ENCODE measurements at places on chromosomes 7 and 10.
A peak's percentile ranks its signal among the peaks of the same experiment; 100 is the strongest.

GRCh38 chr7:64654796-64655548 lies 11.0 kb upstream of the ZNF107 start:
- no peak for DNase-seq

DNA sequence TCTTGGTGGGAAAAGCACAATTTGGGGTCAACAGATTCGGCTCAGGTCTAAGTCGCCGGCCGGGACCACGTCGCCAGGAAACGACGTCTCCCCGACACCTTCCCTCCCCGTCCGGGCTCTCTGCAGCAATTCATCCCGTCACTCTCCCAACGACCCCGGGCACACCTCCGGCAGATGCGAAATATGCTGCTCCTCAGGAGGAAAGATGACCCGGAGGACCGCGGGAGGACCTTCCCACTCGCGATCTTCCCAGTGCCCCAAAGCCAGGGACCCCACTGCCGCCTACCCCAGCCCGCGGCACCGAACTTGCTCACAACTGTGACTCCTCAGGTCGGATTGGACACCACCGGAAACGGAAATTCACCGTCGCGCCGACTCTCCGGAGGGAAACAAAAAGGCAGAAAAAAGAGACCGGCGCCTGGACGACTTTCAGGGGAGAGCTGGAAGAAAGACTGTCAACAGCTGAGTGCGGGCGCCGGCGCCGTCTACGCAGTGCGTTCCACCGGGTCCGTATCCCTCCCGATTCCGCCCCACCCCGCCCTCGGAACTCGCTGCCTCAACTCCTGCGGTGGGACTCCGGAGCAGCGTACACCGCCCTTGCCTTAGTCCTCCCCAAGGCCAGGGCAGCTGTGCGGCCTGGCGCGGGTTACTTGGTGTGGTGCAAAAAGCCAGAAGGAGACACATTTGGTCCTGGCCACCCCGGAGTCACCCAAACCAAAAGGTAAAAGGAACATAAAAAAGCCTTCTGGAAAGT lies 13.8 kb upstream of the SEC24C start:
- peak; percentile 89 for DNase-seq

- DNase-seq: no peak
These were observed 426.9 kb downstream of the CCSER2 start for GRCh38 chr10:84755311-84755710.

GRCh38 chr7:129401967-129402860 lies 32.0 kb upstream of the STRIP2 start:
- no peak for DNase-seq

DNA sequence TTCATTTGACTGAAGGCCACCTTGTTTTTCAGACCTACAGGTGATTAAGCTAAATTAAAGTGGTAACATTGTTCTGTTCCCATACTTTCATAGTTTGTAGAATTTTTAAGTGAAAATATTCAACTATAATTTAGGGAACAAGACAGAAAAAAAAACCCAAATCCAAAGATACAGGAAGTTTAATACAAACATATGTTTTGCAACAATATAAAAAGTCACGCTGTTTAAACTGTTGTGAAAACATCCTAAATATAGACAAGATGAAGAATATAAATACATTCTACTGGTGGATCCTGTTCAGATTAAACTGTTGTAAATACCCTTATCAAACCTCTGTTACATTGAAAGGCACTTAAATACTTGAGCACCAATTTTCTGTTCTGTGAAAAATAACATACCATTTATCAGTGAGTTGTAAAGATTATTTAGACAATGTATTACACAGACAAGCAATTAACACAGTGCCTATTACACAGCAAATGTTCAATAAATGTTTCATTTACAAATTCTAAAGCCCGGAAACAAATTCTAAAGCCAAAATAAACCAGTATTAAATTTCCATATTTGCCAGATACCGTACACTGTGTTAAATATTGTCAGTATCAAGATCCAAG lies 14.2 kb downstream of the ASZ1 start:
- no peak for DNase-seq

- DNase-seq: no peak
These were observed 91.8 kb downstream of the BAMBI start for GRCh38 chr10:28769091-28769604.

- DNase-seq: no peak
These were observed 185.3 kb downstream of the DIP2C start for GRCh38 chr10:504121-504611.

- no peak for DNase-seq
These were observed 8.4 kb downstream of the TLX1 start for GRCh38 chr10:101139421-101139911.

- no peak for DNase-seq
These were observed 119.3 kb downstream of the NRP1 start for GRCh38 chr10:33215154-33215553.

DNA sequence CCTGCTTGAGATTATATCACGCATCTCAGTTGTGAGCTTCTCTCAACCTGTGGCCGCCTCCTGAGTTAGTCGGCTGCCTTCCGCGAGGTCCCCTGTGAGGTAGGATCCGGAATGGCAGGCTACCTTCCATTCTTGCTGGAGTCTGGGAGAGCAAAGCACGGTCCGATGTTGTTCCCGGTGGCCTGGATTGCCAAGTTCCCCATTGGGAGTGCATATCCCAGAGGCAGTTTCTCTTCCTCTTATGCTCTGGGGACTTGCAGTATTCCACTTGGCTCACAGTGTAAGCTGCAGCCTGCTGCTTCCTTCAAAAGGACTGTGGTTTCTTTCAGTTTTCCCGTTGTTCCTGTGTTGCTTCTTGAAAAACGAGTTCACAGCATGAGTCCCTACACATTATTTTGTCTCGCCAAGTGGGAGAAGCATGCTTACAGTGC lies 225.4 kb upstream of the ZWINT start:
- DNase-seq: no peak

DNA sequence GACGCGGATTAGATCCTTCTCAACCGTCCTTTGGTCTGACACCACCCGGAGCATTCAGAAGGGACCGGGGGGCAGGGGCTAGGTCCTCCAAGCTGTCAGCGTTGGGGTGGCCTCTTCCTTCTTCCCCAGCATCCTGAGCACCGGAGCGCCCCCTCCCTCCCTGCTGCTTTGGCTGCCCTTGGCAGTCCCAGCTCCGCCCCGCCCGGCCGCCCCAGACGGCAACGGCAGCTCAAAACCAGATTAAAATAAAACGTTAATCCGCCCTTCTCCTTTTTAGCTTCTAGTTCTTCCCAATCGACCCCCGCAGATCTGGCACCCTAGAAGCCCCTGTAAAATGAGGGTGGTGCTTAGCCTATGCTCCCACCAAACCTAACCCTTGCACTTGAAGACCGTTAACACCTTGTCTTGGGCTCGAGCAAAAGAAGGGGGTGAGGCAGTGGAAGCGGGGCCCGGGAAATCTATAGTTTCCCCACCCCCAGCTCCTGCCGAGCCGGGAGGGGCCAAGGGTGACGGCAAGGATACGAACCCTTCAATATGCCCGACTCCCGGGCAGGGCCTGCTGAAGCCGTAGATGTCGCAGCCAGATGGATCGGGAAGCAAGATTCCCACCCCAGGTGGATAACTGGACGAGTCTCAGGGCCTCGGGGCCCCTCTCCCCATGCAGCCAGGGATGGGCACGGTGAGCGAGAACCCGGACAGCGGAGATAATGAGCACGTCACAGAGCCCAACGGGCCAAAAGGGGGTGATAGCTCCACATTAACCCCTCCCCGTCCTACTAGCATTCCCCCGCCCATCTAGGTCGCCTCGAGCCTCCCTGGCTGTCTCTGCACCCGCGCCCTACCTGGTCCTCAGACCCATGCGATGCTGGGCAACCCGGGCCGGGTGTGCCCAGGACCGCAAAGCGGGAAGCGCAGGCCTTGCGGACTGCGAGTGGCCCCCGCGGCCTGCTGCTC lies 169.7 kb downstream of the NRF1 start:
- peak; percentile 16 for DNase-seq

DNA sequence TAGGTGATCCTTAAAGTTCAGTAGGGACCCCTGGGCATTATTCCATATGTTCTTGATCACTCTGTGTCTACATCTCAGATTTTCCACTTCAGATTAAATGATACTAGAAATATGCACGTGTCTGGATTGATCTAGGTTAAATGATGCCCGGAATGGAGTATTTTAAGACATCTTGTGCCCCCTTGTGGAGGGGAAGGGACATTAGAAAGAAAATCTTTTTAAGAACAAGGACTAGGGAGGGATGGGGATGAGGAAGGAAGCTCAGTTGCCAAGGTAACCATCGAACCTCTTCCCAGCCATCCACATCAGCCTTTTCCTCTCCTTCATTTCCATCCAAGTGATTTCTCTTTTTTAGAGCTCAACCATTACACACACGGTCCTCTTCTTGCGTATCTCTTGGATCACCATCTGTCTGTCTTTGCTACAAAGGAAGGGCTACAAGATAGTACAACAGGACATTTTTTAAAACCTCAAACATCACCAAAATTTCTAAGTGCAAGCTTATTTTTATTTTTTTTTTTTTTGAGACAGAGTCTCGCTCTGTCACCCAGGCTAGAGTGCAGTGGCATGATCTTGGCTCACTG lies 40.5 kb downstream of the PRSS2 start:
- peak; percentile 85 for DNase-seq

GRCh38 chr7:100475549-100475948 lies 3.5 kb downstream of the TSC22D4 start:
- no peak for DNase-seq

GRCh38 chr10:132434405-132435005 lies 37.5 kb downstream of the PWWP2B start:
- DNase-seq: no peak

- no peak for DNase-seq
These were observed 27.3 kb downstream of the RAB18 start for GRCh38 chr10:27531336-27531847.

- no peak for DNase-seq
These were observed 16.2 kb downstream of the CEP55 start for GRCh38 chr10:93512565-93512964.

- DNase-seq: no peak
These were observed 85.6 kb downstream of the RAPGEF5 start for GRCh38 chr7:22271311-22271710.

Data from Jurkat, Clone E6-1 (cell line).